ENCODE measurements at places on chromosomes 5 and 9.

GRCh38 chr5:28576022-28576421, 1537.6 kb upstream of the CDH9 start:
- DNase-seq = no peak

DNA sequence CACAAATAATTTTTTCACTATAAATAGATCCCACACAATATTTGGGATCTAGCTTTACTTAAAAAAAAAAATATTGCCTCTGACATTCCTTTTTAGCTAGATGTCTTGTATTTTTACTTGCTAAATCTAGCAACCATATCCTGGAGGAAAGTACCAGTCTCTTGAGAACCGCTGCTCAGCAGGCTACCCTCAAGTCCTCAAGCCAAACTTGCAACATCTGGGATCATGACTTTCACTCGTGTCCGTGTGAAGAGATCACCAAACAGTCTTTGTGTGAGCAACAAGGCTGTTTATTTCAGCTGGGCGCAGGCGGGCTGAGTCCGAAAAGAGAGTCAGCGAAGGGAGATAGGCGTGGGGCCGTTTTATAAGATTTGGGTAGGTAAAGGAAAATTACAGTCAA, 180.3 kb upstream of the FER start:
- no peak for DNase-seq

GRCh38 chr5:110112348-110112747, 422.6 kb downstream of the MAN2A1 start:
- no peak for DNase-seq

- no peak for DNase-seq
These were observed 407.1 kb upstream of the DMAC1 start for GRCh38 chr9:8206720-8207119.

DNA sequence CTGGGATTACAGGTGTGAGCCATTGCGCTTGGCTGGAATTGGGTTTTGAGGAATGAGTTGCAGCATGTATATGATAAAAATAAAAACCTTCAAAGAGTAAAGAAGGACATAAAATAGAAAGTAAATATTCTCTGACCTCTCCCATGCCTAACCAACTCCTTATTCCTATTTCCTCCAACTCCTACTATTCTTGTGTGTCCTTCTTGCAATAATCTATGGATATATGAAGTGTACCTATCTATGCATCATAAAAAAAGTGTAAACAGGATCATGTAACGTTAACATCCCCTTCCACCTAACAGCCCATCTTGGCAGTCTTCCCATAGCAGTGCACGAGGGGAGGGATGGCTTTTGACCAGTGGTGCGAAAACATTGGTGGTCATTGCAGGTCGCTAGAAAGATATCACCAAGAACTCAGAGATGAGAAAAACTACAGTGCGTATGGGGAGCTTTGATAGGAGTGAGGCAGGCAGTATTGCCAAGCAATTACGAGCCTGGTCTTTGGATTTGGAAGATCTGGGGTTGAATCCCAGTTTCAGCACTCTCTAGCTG, 69.9 kb downstream of the PPARGC1B start:
- no peak for DNase-seq

DNA sequence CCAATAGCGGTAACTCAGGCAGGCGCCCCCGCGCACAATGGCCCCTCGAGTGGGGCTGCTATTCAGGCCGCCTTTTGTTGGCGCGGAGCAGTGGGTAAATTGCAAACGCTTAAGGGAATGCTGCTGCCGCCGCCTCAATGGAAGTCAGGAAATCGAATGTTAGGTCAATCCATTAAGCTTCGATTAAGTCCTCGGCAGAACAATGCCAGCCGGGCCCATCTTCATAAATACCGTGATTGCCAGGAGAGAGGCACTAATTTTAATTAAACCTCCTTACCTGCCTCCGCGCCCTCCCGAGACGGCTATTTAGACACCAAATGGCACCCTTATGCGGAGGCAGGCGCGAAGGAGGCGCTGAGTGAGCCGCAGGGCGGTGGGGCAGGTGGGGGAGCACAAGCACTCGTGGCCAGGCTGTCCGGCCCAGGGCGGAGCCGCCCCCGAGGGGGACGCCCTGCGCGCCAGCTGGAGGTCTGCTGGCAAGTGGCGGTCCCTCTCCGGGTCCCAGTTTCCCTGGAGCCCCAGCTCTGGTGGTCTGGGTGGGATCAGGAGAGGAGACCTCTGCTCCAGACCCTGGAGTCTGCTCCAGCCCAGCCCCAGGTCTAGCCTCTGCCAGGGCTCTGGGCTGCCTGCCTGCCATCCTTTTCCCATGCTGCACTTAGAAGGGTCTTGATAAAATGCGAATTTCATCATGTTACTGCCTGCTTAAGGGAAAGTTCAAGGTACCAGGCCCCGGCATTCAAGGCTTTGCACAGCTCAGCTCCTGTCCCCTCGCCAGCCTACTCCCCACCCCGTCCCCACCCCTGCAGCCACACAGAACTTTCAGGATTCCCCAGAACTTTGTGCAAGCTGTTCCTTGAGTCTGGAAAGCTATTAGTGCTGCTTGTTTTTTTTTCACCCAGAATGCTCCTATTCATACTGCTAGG, 19.7 kb downstream of the NR5A1 start:
- DNase-seq = no peak

- DNase-seq = no peak
These were observed 51.5 kb downstream of the LRSAM1 start for GRCh38 chr9:127502706-127503378.

GRCh38 chr5:6820851-6821479, 107.7 kb downstream of the TENT4A start:
- DNase-seq = no peak

DNA sequence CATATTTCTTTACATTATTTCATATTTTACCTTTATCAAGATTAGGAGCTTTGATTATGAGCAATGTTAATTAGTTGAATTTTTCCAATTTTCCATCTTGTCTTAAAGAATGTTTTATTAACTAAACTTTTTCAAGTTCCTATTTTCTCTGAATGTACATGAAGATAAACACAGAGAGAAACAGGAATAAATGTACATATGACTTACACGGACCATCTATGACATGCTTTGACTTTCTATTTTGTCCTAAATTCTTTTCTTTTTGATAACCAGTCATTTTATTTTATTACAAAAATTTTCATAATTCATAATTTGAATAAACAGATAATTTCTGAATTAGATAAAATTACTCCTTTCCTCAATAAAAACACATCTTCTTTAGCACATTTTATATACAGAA, 1038.8 kb upstream of the ARRDC3 start:
- no peak for DNase-seq

DNA sequence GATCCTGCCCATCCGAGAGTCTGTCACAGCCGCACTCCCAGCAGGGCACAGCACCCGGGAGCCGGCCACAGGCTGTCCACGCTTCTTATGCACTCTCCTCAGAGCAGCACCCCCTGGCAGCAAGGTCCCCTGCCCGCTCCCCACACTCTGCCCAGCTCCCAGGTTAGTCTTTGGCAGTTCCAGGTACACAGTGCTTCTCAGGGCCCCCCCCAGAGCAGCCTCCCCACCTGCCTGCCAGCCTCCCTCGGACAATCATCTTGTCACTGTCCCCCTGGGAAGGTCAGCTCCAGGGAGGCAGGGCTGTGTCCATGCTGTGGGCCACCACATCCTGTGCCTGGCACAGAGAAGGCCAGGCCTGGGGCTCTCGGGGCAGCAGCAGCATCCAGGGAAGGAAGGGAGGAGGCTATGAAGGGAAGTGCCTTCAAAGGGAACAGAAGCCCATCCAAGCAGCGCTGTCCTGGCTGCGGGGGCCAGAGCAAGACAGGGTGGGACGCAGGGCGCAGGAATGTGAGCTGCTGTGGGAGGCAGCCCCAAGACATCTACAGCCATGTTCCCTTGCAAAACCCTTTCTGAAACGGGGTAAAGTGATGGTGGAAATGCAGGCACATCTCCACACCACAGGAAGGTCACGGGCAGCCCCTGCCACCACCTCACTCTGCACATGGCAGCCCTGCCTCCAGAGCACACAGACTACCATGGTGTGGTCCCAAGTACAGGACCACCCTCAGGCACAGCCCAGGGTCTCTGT, 68.6 kb upstream of the ADAMTS2 start:
- DNase-seq = no peak

DNA sequence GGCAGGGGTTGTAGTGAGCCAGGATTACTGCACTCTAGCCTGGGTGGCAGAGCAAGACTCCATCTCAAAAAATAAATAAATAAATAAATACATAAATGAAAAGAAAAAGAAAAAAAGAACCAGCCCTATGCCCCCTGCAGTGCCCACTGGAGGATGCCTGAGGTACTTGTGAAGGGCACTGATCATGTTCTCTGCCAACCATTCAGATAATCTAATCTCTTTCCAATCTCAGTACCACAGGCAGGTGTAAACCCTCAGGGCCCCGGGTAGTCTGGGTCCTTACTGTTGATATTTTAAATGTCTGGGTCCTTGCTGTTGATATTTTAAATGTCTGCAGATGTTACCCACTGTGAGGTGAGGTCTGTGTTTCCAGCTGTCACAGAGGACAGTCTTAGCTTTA, 321.8 kb upstream of the ADCY2 start:
- DNase-seq = no peak

- no peak for DNase-seq
These were observed 284.6 kb downstream of the MRPS30 start for GRCh38 chr5:45093377-45093776.

DNA sequence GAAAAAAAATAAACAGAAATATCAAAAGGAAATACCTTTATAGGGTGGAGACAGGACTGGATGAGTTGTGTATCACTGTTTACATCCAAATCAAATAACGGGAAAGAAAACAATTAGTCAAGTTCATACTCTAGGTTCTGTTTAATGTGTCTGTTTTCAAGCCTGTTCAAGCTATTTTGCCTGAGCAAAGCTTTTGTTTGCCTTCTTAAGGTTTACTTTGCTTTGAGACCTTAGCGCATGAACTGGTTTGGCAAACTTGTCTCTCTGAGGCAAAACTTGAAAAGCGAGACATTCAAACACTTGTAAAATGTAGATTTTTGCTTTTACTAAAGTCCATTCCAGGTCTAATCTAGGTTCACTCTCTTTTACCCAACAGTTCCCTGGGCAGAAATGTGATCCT, 174.1 kb upstream of the RFX3 start:
- no peak for DNase-seq

DNA sequence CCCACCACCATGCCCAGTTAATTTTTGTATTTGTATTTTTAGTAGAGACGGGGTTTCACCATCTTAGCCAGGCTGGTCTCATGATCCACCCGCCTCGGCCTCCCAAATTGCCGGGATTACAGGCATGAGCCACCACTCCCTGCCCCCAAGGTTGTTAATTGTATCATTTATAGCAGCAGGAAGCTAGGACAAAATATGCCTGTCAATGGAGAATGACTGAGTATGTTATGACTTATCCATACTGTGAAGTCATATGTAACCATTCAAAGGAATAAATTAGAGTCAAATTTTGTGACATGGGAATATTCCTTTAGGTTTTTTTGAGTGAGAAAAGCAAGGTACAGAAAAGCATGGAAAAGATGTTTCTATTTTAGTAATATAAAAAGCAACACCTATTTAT, 3.9 kb upstream of the DAB2 start:
- DNase-seq = no peak

DNA sequence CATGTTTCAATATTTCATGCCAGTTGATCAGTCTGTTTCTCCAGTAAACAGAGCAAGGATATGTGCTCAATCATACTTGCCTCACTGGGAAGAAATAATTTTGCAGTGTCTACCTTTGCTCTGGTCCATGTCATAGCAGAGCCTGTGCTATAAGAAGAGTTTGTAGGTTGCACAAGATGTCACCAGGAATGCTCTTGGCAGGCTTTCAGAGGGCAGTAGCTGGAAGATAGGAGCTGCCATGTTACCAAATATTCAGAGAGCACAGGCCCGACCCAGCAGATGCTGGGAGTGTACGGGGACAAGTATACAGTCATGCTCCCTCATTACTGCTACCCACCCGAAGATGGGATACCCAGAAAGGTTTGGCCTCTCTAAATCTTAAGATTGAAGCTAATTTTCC, 102.7 kb downstream of the UGCG start:
- no peak for DNase-seq

DNA sequence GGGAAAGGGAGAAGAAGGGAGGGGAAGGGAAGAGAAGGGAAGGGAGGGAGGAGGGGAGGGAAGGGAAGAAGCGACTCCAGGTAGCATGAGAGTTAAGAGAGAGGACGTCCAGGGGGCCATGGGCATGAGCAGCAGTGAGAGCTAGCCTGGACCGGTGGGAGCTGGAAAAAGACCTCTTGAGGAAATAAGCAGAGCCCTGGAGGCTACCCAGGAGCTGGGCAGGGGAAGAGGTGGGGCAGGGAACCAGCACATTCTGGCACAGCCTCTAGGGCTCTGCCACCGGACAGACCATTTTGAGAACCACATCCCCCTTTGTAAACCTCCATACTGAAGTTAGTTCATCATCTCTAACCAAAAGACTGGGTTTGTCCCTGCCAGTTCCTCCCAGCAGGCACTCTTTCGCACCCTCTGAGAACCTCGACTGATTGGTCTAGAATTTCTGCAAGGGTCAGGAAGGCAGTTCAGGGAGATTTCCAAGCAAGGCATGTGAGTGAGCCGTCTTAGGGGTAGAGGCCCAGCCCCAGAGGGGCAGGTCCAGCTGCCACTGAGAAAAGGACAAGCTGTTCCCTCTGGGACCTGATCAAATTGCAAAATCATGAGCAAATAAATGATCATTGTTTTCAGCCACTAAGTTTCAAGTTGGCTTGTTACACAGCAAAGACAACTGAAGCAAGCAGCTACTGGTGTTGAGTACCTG, 11.6 kb downstream of the NAIF1 start:
- no peak for DNase-seq

DNA sequence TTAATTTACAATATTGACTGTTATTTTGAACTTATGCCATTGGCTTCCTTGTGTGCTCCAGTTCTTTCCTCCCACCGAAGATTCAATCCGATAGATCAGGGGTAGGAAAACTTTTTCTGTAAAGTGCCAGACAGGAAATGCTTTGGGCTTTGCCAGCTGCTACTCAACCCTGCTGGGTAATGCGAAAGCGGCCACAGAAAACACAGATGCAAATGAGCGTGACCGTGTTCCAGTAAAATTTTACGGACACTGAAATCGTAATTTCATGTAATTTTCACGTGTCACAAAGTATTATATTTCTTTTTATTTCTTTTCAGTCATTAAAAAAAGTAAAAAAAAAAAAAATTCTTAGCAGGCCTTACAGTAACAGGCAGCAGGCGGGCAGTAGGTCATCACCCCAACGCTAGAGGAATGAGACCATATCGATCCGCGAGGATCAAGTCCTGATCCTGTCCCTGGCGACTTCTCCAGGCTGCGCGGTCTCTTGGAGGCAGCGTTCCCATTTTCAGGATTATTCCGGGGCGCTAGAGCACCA, 599 bp downstream of the NMRK1 start:
- DNase-seq = no peak

DNA sequence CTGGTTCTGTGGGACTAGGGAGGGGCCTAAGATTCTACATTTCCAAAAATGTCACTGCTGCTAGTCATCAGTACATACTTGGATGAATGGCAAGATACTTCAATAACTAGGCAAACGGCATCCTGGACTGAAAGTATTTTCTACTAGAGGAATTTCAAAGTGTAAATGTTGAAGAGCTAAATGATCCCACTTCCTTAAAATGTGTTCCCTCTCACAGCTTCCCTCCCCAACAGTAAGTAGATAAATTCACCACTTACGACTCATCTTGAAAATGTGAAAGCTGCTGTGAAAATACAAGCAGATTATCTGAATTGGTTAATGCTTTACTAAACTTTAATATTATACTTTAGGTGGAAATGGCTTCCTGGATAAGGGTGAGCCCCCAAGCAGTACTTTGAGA, 1571.5 kb upstream of the WWC1 start:
- no peak for DNase-seq

Measured in anterior cingulate cortex (tissue), 58 donors.